ENCODE measurements at places on chromosomes 5 and 9.

DNA sequence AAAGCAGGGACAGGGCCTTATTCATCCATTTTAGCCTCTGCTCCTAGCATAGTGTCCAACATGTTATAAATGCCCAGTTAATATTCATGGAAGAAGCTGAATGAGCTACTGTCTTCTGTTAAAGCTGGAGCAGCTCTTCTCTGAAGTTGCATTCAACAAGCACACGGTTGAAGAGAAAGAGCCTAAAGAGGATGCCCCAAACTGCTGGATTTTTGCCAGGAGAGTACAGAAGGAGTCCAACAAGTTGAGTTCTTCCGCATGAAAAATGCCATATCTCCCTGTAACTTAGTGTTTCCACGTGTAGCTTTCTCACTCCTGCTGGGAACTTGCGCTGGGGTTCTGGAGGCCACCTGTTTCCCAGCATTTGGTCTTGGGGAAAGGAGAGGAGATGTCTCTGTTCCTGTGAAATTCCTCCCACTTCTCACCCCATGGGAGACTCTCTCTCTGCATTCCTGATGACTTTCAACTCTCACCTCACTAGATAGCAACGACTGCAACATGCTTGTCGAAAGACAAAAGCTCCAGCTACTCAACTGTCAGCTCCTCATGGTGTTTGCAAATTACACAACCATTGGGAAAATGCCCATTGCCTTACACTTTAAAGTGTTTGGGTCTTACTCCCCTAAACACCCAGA lies 122.8 kb downstream of the KIF4B start:
- no peak for DNase-seq

DNA sequence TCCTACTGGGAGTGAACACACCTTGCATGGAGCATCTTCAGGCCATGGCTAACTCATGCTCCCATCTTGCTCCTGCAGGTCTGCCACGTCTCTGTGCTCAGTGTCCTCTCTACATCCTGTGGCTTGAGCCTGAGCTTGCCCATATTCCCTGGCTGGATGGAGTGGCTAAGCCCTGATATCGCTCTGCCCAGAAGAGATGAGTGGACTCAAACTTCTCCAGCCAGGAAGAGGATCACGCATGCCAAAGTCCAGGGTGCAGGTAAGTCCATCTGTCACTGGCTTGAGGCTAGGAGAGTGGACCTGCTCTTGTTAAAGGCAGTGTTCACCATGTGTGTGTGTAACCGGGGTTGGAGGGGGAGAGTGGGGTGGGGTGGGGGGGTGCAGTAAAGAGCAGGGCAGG lies 1.6 kb upstream of the RGS3 start:
- no peak for DNase-seq

- DNase-seq, result no peak
Measured at GRCh38 chr5:145872486-145872885, 328 bp downstream of the GRXCR2 start.

GRCh38 chr5:57561231-57561842 lies 78.7 kb upstream of the ACTBL2 start:
- no peak for DNase-seq

DNA sequence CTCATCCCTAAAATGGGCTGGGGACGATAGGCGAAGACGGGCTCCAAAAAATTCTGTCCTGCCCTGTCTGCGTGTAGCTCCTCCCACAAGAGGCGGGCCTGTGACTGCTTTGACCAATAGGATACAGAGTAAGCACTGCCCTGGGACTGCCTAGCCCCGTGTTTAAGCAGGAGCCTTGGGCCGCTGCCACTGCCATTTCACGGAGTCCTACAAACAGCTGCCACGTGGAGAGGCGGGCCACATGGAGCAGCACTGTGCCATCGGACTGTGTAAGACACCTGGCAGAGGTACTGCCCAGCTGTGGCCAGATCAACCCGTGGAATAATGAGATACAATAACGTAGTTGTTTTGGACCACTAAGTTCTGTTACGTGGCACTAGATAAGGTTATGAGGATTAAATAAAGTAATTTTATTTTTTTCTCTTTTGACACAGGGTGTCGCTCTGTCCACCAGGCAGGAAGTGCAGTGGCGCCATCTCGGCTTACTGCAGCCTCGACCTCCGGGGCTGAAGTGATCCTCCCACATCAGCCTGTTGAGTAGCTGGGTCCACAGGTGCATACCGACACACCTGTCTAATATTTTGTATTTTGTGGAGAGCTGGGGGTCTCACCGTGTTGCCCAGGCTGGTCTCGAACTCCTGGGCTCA lies 87.2 kb downstream of the LMNB1 start:
- DNase-seq, result no peak

GRCh38 chr5:112915831-112916230 lies 6.2 kb downstream of the REEP5 start:
- no peak for DNase-seq

DNA sequence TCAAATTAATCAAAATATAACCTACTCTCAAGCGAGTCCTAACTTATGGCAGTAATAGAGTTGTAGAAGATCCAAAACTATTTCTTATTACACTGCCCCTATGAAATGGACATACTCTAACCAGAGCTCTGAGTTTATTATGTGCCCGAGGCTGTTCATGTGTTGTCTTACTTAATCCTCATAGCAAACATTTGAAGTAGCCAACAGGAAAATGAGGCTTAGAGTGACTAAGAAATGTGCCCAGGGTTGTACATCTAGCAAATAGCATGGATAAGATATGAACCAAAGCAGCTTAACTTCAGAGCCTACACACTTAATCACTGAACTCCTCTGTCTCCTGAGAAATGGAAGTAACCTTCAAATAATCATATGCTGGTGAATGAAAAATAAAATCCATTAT lies 1551.7 kb downstream of the MAT2B start:
- no peak for DNase-seq

- DNase-seq, result no peak
Measured at GRCh38 chr9:68418259-68418845, 61.9 kb downstream of the PGM5 start.

DNA sequence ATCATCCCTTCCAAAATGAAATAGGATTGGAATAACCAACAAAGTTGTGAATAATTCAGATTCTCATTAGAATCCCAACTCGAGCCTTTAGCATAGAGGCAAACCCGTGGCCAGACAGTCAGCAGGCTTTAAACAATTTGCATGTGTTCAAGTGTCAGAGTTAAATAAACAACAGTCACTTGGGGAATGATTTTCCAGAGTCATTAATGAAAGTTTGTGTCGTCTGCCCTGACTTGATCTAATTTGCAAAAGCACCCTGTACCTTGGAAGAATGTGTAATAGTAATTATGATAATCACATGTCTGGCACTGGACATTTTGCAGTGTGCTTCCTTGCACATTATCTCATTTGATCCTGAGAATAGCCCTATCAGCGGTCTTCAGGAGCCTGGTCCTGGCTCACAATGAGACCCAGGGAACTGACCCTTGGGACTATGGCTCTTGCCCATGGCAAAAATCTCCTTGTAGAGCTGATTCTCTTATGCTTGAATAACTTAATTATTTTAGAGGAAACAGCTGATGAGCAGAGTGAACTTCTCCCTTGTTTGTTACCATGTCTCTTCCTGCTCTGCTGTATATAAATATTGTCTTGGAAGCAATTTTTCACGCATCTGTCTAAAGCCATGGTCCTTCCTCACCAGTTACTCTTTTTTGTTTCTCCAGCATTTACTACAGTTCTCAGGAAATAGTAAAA lies 272.7 kb downstream of the NR3C1 start:
- DNase-seq, result peak; percentile 67

- no peak for DNase-seq
Measured at GRCh38 chr9:114864471-114864870, 58.6 kb upstream of the TNFSF15 start.

DNA sequence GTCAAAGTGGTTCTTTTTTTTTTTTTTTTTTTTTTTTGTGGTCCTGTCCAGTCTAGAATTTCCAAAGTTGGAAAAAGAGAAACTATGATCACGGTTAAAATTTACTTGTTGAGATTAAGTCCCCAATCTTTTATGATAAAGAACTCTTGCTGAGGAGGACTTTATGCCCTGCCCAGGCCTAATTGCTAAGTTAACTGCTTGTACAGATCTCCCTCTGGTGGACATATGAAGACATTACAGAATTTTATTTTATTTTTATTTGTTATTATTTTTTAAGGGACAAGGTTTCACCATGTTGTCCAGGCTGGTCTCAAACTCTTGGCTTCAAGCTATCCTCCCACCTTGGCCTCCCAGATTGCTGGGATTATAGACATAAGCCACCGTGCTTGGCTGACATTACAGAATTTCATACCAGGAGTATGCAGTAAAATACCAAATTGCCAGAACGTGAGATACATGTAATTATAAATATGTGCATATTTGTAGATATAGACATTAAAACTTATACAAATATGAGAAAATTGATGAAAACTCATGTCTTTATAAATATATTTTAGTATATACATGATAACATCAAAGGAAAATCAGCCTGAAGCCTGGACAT lies 91.2 kb downstream of the RFK start:
- DNase-seq, result peak; percentile 25

GRCh38 chr5:57036761-57037160 lies 84.8 kb upstream of the MIER3 start:
- DNase-seq, result no peak

DNA sequence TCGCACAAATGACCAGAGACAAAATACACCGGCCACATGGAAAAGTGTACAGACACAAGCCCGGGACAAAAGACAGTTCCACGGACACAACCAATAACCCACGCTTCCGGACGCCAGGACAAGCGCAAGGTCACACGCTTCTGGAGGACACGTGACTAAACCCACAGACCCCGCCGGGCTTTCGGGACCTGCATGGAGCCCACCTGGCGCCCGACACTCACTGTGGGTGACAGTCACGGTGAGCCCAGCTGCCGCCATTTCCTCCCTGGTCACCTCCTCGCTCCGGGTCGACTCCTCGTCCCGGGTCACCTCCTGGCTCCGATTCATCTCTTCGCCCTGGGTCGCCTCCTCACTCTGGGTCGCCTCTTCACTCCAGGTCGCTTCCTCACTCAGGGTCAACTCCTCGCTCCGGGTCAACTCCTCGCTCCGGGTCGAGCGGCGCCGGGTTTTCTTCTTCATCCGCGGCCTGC lies 470 bp downstream of the BAG1 start:
- no peak for DNase-seq

- DNase-seq, result no peak
Measured at GRCh38 chr9:116608064-116608463, 79.0 kb upstream of the TRIM32 start.

GRCh38 chr5:6482735-6483134 lies 34.1 kb downstream of the UBE2QL1 start:
- no peak for DNase-seq

DNA sequence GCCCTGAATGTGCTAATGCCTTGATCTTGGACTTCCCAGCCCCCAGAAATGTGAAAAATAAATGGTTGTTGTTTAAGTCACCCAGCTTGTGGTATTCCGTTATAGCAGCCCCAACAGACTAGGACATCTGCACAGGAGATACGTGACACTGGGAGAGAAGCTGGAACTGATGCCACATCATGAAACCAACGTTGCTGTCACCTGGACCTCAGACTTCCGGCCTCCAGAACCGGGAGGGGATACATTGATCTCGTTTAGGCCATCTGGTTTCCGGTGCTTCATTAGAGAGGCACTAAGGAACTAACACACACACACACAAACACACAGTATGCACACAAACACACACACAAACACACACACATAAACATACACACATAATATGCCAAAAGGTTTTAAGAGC lies 75.0 kb upstream of the ICE1 start:
- no peak for DNase-seq

DNA sequence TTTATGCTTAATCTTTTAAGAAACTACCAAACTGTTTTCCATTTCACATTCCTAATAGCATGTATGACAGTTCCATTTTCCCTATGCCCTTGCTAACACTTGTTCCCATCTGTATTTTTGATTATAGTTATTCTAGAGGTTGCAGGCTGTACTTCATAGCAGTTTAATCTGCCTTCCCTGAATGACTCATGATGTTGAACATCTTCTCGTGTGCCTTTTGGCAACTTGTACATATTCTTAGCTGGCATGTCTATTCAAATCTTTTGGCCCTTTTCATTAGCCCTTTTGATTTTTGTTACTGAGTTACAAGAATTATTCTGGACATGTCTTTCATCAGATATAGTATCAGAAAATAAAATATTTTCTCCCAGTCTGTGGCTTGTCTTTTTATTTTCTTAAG lies 320.3 kb downstream of the DIRAS2 start:
- no peak for DNase-seq

DNA sequence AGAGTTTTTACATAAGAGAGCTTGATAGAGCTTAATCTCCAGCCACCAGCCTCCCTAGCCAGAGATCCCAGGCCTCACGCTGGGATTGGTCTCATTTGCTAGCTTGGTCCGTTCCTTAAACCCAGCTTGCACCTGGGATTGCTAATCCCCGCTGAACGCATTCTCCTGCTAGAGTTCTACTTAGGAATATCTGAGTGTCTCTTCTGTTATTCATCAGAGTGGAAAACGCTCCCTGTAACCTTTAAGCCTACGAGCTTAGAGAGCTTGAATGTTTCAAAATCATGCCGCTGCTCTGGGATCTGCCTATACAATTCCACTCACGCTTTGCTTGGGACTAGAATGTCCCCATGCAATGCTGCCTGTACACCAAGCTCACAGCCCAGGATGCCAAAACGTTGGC lies 201.8 kb downstream of the NSG2 start:
- DNase-seq, result no peak

All from NCI-H526 treated with DMSO at 0.1 percent for 48 hours (cell line).